Posterior cingulate gyrus (tissue), 11 donors: ENCODE measurements at places on chromosomes 3 and 15.

DNA sequence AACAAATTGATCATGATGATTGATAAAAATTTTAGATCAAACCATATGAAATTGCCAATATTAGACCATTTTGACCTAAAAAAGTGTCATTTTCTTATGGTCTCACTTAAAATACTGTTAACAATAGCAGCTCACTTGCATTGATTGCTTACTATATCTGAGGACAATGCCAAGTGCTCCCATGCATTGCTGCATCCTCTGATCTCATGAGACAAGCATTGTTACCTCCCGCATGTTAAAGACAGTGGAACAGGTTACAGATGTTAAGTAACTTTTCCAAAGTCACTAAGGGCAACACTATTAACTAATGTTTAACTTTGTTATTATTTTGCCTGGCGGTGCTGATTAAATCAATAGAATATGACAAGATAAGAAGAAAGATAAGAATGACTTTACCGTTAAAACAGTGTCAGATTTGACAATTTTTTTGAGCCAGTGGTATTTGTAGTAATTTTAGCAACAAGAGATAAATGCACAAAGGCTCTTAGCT is 69.3 kb downstream of the PPM1L start:
- no peak for DNase-seq

DNA sequence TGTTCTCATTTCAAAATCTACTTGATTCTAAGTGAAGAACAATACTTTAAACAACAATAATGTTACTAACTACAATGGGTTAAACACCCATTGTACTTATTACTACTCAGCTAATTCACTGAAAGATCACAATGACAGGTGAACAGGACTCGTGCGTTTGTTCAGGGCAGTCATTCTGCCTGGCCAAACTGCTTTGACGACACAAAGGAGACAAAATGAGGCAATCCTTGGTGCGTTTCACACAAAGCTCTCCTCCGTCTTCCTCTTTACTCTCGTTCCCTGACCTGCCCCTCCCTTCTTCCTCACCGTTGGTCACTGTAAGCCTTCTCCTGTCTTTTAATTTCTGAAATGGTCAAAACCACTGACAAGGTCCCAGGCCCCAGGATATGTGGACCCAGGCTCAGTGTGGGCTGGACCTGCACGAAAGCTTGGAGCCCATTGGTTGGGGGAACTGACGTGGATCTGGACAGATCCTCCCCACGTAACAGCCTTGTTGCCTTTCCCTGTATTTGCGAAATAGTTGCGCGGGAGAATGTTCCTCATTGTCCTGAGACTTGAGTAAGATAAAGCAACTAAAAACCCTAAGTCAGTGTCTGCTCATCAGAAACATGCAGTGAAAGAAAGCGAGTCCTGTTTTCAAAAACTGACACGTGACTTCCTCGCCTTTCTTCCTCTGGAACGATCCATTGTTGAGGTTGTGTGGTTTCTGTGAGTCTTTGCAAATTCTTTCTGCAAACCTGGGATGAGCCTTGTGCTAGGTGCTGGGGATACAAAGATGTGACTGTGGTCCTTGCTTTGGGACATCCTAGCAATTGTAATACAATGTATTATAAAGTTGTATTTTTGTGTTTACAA is 147.1 kb upstream of the RGMA start:
- no peak for DNase-seq

DNA sequence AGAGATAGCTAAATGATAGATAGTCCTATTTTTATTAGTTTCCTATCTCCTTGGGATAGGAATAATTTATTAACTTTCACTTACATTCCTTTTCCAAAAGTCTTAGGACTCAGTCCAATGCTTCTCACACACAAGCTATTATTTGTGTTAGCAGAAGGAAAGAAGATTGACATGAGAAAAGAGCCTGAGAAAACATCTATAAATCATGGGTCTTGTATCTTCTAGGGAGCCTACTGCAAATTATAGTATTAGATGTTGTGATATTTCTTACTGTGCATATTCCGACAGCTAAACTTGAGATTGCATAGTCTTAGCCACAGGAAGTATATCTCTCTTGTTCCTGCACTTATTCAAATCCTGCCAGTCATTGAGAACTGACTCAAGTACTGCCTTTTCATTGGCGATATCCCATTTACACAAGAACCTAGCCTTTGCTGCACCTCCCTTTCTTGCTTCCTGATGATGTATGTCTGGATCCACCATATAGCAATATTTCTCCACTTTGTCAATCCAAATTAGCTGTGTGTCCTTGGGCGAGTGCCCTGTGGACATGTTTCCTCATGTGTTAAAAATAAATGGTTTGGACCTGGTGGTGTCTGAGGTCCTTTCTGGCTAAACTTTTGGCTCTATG is 245.1 kb upstream of the LMCD1 start:
- no peak for DNase-seq

DNA sequence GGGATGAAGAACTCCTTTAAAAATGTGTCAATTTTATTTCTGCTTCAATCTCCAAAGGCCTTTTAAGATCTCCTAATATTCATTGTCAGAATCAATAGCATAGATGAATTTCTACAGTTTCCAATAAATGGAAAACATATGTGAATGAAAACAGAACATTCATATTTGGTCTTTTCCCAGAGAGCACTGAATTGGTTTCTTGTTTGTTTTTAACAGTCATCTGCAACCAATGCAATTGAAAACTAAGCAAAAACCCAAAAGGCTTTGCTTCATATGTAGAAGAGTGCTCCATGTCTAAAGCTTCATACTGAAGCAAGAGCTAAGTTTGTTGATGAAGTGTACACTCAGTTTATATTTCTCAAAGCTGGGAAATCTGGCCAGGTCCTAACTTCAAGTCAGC is 426.5 kb upstream of the CDIN1 start:
- DNase-seq, result no peak

GRCh38 chr15:93360976-93361375 is 272.0 kb upstream of the RGMA start:
- no peak for DNase-seq

GRCh38 chr3:29324180-29324651 is 43.3 kb downstream of the RBMS3 start:
- no peak for DNase-seq

GRCh38 chr15:72968531-72968922 is 83.7 kb upstream of the NEO1 start:
- no peak for DNase-seq

DNA sequence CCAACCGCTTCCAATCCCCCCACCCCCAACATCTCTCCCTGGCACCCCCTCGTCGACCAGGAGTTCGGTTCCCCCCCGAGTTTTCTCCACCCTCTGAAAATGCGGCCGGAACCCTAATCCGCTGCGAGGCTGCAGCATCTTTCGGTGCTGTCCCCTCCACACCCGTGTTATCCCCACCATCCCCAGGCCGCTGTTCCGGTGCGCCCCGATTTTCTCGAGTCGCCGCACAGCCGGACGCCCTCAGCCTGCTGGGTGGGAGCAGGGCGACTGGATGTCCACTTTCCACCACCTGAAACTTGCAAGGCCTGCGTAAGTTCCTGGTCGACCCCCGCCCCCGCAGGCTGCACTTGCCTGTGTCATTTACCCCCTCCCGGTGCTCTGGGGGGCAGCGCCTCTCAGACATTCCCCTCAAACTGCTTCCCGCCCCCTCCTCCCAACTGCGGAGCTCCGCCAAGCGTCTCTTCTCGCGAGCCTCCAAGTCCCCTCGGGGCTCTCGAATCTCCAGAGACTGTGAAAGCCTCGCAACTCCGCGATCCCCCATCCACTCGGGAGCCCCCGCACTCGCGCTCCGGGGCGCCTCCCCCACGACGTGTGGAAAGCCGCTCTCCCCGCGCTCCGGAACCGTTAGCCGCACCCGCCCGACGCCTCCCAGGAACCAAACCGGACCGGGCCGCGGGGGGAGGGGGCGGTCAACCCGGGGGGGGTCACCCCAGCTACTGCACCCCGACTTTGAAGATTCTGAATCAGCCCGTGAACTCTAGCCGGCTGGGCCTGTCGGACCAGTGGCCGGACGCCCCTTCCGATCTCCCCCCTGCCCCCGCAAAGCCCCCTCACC is 566 bp downstream of the ETV5 start:
- DNase-seq, result peak; percentile 37

- DNase-seq, result no peak
Observed at GRCh38 chr15:62547584-62547983, 382.5 kb upstream of the C2CD4B start.

GRCh38 chr3:132659365-132660051 is at the start of gene ACAD11:
Gene ACAD11, minus strand, starts transcription at chr3:132659809. Its CDS starts 58 bp downstream, at chr3:132659751.
- DNase-seq, result peak; percentile 91
